ENCODE measurements at places on chromosomes 7 and 10. TPM values are rescaled to one million over a fixed set of nuclear protein-coding genes. Genes with fewer than 3 reads are reported as not detected.

Gene TAF5
- 11.6 TPM for total RNA-seq

Gene STAG3
- 21.4 TPM for total RNA-seq

Gene ZNF239
- total RNA-seq: 1.7 TPM

Gene CALML3
- total RNA-seq: not detected

Gene ZCWPW1
- 2.9 TPM for total RNA-seq

Gene ANXA8L1
- total RNA-seq: not detected

Gene NPY
- total RNA-seq: not detected

Gene C10orf88
- 9.5 TPM for total RNA-seq

Gene BLNK
- 0.94 TPM for total RNA-seq

Gene SPDYE11
- not detected for total RNA-seq

Gene AGAP5
- total RNA-seq: 5.4 TPM

Gene TNKS2
- total RNA-seq: 25.9 TPM

Gene FFAR4
- total RNA-seq: not detected

Gene TMEM248
- total RNA-seq: 80.3 TPM

Gene HOXA11
- total RNA-seq: not detected

Gene CFAP69
- total RNA-seq: 0.72 TPM

Gene CASP7
- 38.6 TPM for total RNA-seq

Gene SLC26A3
- not detected for total RNA-seq

Gene ATG9B
- 12.3 TPM for total RNA-seq

Gene PNLIPRP3
- total RNA-seq: not detected
